ENCODE measurements at places on chromosomes 13 and 19. TPM values are rescaled to one million over a fixed set of nuclear protein-coding genes. Genes with fewer than 3 reads are reported as not detected.

Gene RFPL4A
- not detected for total RNA-seq

Gene IL12RB1
- not detected for total RNA-seq

GRCh38 chr13:111399334-111399733 lies 78.9 kb downstream of the TEX29 start:
- no peak for DNase-seq

DNA sequence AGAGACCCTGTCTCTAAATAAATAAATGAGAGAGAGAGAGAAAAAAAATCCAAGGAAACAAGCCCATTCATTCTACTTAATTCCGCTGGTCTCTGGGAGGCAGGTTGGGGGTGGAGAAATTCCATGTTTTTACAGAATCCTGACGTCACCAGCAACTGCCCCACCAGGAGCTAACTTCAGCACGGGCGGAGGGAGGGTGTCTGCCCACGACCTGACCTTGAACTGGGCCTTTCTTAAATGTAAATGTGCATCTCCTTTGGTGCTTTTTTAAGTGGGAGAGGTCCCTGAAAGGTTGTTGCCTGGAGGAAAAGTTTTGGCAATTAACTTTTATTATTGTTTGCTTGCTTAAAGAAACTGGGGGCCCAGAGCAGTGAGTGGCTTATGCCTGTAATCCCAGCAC lies 15.5 kb downstream of the KLF2 start:
- DNase-seq: no peak

DNA sequence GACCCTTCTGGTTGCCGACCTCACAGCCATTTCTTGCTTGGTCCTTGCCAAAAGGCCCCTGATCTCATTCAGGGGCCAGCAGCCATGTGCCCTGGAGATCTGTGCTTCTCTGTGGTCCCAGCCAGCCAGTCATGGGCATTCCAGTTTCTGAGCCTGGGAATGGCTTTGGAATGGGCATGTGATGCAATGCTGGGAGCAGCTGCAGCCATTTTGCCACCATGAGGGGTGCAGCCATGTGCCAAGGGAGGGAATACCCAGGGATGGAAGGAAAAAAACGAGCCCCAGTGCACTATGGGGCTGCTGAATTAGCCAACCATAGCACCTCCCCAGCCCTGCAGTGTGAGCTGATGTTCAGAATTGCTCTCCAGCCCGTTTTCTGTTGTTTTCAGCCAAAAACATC lies 26.3 kb downstream of the F2RL3 start:
- DNase-seq: no peak

Measured in LHCN-M2 (cell line).